ENCODE measurements at places on chromosomes 7 and 10. TPM values are rescaled to one million over a fixed set of nuclear protein-coding genes. Genes with fewer than 3 reads are reported as not detected.

DNA sequence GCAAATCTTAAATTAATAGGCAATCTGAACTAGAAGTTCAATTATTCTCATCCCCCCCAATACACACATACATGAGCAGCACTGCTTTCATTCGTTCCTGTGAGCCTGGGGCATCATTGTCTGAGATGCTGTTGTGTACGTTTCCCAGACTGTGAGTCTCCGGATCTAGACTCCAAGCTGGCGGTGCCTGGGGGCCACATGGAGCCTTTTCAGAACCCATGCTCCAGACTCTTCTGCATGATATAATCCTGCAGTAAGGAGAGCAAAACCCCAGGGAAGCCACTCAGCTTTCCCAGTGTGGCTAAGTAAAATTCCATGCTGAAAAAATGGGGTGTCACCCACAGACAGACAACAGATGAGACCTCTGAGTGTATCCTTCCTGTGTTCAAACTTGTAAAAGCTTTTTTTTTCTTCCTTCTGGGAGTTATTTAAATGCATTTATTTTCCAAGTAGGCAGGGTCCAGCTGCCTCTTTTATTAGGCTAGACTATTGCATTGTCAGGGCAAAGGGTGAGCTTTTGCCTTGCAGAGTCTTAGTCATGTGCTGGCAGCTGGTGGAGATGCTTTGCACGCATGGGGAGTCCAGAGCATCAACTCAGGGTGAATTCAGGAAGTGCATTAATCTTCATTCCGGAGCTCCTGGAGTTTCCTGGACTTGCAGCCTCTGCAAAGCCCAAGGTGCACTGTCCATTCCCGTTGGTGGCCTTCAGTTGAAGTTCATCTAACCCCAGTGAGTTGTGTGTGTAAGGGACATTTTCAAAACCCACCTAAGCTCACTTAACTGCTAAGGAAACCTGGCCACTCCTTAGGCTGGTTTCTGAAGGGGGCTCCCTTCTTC, 185.7 kb upstream of the ADO start:
- DNase-seq, result peak; percentile 45

GRCh38 chr10:91034042-91034441, 113.2 kb upstream of the ANKRD1 start:
- DNase-seq, result no peak

DNA sequence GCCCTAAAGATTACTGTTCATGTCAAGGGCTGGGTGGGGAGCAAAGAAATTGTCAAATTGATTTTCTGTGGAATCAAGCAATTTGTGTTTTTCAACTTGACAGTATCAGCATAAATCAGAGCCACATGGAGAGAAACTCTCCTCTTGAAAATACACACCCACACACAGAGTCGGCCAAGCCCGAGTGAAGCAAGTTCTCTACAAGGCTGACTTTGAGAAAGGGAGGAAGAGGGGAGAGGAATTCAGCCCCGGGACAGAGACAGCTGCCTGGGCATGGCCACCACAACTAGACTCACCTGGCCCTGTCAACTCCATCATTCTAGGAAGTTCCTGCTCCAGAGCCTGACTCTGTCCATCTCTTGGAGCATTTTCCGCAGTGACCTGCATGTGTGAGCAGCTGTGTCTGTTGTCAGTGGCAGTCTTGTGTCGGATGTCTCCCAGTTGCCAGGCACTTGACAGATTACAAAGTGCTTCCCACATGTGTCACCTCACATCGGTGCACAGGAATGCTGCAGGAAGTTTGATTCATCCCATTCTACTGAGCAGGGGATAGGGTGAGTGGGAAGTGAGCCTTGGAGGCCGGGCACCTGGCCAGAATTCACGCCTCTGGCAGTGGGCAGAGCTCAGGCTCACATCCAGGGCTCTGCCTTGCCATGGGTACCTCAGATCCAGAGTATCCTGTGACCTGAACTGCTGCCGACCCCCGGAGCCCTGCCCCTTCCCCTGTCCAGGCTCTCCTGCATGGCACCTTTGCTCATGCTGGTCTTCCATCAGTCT, 37.9 kb downstream of the ADAM12 start:
- DNase-seq, result no peak

DNA sequence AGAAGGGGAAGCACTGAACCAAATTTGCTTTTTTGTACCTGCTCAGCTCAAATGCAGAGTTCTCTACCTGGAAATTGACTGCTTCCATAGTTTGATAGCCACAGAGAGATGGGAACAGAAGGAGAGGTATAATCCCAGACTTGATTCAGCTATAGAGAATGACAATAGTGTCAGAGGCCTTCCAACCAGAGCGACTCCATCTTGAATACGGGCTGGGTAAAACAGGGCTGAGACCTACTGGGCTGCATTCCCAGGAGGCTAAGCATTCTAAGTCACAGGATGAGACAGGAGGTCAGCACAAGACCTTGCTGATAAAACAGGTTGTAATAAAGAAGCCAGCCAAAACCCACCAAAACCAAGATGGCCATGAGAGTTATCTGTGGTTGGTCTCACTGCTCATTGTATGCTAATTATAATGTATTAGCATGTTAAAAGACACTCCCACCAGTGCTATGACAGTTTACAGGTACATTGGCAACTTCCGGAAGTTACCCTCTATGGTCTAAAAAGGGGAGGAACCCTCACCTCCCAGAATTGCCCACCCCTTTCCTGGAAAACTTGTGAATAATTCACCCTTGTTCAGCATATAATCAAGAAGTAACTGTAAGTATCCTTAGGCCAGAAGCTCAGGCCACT, 42.7 kb upstream of the ATRNL1 start:
- no peak for DNase-seq

DNA sequence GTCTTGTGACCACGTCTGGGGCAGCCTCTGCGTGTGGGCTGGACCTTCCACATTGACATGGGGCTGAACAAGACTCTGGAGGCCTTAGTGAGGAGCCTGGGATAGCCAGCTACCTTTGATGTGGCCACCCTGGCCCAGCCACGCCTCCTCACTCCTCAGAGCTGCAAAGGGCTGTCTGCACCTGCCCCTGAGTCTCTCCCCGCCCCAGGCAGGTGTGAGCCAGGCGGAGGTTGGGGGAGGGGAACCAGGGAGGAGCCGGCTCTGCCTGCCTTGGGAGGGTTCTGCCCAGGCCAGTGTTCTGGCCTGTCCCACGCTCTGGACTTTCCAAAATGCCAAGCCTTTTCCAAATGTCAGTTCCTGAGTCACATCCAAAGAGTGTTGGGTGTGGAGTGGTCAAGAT, 72.2 kb downstream of the GTF2IRD1 start:
- no peak for DNase-seq

DNA sequence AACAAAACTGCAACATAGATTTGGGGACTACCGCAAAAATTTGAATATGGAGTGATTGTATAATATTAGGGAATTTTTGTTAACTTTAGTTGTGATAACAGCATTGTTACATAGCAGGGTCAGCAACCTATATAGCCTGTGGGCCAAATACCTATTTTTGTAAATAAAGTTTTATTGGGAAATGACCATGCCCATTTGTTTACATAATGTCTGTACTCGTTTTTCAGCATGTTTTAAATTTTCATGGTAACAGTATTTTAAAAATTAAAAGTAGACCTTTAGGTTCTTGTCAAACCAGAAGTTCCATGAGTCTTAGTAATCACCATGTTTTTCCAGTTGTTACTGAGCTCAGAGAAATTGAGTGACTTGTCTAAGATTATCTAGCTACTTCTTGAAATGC, 4.7 kb downstream of the BCAP29 start:
- DNase-seq, result no peak

GRCh38 chr7:90891529-90891928, 295.4 kb downstream of the CDK14 start:
- DNase-seq, result no peak

GRCh38 chr10:24150853-24151252, 58.1 kb upstream of the KIAA1217 start:
- no peak for DNase-seq

GRCh38 chr10:117167789-117168674, 29.3 kb upstream of the KCNK18 start:
- peak; percentile 40 for DNase-seq

DNA sequence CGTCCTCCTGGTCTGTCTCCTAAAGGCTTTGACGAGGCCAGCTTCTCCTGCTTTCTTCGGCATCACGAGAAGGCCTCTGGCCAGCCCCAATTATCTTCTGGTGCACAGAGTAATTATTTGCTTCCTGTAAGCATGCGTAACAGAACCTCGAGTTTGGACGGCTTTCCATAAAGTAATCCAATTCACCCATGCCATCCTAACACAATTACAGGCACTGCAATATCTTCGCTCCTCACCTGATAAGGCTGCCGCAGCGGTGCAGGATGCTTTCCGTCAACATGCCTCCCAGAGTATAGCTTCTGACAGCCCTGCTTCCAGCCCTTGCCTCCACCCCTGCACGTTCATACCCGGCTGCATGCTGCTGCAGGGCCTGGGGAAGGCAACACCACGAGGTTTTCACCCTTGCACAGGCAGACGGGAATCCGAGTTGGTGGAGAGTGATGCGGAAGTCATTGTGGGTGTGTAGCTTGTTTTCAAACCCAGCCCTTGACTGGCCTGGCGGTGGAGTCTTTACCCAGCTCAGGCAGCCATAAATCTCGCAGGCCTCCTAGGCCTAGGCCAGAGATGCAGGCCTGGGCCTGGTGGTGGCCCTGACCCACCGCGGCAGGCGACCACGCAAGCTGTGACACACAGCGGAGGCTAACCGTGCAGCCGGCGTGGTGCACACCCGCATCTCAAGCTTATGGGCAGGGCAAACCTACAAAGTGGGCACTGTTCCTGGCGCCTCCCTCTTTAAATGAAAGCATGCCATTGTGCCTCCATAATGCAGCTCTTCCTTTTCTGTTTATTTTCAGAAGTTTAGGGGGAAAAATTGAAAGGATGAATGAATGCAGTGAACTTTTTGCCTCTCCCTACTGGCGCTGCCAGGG, 12.7 kb downstream of the EBF3 start:
- DNase-seq, result no peak

GRCh38 chr10:132300582-132300981, 7.2 kb downstream of the STK32C start:
- DNase-seq, result no peak

DNA sequence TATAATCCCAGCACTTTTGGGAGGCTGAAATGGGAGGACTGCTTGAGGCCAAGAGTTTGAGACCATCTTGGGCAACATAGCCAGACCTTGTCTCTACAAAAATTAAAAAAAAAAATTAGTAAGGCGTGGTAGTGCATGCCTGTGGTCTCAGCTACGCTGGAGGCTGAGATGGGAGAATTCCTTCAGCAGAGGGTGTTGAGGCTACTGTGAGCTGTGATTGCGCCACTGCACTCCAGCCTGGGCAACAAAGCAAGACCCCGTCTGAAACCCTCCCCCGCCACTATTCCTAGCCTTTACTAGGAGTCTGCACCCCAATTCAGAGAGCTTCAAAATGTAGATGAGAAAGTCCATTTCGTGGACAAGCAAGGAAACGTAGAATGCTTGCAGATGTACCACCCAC, 95.2 kb downstream of the PRPF18 start:
- no peak for DNase-seq

DNA sequence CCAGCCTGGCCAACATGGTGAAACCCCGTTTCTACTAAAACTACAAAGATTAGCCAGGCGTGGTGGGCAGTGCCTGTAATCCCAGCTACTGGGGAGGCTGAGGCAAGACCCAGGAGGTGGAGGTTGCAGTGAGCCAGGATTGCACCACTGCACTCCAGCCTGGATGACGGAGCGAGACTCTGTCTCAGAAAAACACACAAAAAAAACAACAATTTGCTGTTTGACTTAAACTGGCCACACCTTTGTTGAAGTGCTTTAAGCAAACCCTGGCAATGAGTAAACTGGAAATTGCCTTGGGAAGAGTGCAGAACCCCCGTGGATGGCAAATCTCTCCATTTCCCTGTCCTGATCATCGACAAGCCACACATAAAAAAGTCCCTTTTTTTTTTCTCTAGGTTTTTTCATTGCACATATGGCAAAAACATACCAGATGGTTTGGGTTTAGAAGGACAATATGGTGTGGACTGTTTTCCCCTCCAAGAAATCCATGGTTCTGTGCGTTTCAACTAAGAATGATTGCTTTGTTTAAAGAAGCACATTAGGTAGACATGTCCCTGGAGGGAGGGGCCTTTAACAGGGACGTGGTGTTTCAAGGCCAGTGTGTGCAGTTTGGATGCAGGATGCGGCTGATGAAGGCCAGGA, 76.9 kb downstream of the NRP1 start:
- DNase-seq, result no peak

GRCh38 chr10:78778444-78779338, 290.1 kb upstream of the ZMIZ1 start:
- DNase-seq, result no peak

GRCh38 chr10:2392145-2392812, 655.0 kb upstream of the ADARB2 start:
- peak; percentile 81 for DNase-seq

DNA sequence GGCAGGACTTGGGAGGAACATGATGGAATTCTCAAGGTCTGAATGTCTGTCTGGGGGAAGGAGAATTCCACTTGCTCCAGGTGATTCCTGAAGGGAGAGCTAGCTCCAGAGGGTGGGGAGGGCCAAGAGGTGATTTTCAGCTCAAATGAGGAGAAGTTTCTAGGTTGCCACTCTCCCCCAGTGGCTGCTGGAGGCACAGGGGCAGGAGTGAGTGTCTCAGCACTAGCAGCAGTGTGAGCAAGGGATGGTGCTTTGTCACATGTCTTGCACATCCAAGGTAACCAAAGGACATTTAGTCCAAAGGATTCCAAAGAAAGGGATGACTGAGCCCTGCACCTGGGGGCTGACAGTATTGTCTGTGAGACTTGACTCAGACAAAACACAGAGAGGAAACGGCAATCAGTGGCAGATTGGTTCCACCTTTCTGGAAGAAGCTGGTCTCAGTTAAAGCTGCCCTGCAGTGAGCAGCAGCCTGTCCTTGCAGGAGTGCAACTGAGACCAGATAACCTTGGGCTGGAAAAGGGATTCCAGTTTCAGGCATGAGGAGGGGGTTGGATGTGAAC, 51.2 kb upstream of the PCBD1 start:
- DNase-seq, result no peak

DNA sequence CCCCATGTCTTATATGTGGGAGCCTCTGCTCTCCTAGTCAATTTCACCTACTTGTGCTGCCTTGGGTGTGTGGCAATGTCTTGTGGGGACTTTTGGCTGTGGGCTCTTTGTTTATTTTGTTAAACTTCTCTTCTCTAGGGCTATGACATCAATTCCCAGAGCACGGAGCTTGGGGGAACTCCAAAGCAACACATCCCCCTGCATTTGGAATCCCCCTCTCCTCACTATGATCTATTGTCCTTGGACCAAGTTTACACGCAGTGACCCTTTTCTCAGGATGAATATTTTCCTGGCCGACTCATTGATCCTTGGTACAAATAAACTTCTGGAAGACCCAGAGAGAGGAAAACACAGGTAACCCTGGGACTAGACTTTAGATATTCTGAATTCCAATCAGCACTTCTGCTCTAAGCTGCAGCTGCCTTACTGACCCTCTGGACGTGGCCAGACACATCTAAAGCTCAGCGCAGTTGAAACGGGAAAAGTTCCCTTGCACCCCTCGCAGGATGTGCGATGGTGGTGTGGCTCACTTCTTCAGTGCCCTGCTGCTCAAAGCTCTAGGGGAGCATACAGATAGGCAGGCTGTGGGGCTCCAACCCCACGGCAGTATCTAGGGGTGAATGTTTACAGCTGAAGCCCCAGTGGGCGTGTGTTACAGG, 110.8 kb downstream of the TMEM178B start:
- no peak for DNase-seq

GRCh38 chr7:124989911-124990310, 60.3 kb upstream of the POT1 start:
- DNase-seq, result no peak

The EXOC6 gene
- total RNA-seq, result 43.8 TPM

The ALKBH4 gene
- 32.0 TPM for total RNA-seq

Measured in umbilical cord (tissue), 2 donors.